ENCODE measurements at places on chromosomes 5 and 9.

GRCh38 chr5:141850244-141850768, 27.9 kb downstream of the PCDH1 start:
- DNase-seq, result peak; percentile 17

DNA sequence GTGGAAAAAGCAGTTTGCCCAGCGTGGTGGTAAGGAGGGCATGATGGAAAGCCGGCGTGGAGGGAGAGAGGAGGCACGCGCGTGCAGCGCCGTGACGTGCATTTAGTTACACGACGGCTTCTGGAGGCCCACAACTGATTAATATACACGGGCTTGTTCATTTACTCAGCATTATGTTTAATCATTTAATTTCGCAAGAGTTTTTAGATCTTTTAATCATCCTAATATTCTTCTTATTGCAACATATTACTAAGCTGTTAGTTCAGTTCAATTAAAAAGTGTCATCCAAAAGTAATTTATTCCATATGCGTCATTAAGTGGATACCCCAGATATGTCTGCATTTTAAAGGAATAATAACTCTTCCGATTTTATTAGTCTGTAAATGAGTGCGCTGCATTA, 220.5 kb downstream of the HSPA4 start:
- no peak for DNase-seq

GRCh38 chr5:143594902-143595818, 191.7 kb upstream of the NR3C1 start:
- DNase-seq, result no peak

GRCh38 chr5:65876496-65876895, 49.9 kb upstream of the ERBIN start:
- no peak for DNase-seq

DNA sequence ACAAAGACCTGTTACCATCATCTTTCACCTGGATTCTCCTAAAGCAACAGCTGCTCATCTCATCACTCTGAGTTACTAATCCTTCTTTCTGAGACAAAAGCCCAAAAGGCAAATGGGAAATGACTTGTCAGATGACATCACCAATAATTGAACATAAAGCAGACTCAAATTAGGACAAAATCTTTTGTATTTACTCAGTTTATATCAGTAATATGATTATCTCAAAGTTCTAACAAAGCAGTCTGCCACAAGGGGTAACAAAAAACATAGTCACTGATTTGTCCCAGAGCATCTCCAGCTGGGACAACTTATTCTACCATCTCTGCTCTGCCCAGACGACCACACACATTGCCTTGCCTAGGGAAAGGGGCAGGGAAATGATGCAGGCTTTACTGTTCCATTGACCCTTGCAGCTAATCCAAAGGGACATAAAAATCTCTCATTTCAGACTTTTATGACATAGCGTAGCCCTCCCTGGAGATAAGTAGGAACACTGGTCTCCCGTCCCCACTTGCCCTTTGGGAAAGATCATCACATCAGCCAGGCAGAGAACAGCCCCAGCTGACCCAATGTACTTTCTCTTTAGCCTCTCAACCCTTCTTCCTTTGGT, 249.5 kb upstream of the PTGER4 start:
- no peak for DNase-seq

GRCh38 chr9:38386319-38386895, 6.1 kb upstream of the ALDH1B1 start:
- no peak for DNase-seq

DNA sequence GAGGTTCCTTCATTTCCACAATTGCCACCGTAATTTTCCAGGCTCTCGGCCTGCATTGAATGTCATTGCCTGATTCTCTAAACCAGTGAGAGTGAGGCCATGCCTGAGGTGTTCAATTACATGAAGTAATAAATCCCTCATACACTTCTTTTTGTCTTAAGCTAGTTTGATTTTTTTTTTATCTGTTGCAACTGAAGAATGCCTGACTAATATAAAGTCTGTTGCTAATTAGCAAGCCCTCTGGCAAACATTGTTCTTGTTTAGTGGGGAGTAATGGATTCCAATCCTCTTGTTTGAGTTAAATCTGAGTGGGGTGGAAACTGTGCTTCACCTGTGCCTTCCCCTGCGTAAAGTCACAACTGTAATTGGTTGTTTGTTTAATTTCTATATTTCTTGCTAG, 338.1 kb upstream of the ATP10B start:
- DNase-seq, result no peak

- peak; percentile 77 for DNase-seq
Measured at GRCh38 chr5:15834596-15835245, 334.7 kb downstream of the FBXL7 start.

Measured in stromal cell of bone marrow (primary cell).